ENCODE measurements at places on chromosomes 2 and 18.

- DNase-seq: no peak
These were observed 4.8 kb downstream of the SSB start for GRCh38 chr2:169803480-169803879.

DNA sequence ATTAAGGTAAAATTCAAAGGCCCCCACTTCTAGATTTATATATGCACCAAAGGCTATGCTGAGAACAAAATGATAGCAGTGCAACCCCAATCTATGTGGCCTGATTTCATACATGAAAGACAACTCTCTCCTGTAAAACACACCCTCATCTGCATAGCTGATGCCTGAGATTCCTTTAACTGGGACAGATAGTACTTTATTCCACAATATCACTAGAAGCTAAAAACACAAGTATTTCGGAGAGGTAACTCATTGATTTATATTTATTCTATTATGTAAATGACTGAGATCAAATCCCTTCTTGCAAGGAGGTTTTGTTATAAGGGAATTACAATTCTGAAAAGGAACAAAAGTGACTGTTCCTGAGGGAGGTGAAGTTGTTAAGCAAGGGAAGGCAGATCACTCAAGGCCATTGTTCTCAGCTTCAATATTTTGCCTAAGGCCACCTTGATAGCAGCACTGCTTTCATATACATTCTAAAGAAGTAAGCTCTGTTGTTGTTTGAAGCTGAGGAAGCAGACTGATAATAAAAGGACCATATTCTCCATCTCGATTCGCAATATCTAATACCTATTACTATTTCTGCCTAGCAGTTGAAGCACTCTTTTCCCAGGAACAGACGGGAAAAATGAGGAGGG lies 471.0 kb upstream of the CDH7 start:
- no peak for DNase-seq

GRCh38 chr2:164068063-164068462 lies 332.3 kb upstream of the FIGN start:
- DNase-seq: no peak

DNA sequence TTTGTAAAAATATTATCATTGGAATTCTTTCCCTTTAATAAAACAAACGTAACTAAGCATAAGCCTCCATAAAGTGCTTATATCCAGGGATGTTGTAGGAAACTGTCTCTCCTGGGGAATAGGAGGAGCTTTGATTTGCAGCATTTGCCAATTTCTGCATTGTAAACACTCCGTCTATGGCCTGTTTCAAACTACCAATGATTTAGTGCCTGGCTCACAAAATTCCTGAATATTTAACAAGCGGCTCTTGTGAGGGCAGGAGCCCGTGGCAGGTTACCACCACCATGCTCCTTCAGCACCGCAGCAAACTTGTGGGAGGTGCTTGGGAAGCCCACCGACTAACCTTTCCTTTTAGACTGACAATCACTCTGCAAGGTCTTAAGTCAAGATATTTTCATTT lies 520.3 kb downstream of the SOX11 start:
- DNase-seq: no peak

- DNase-seq: no peak
These were observed 1072.4 kb downstream of the RPIA start for GRCh38 chr2:89763581-89764485.

All from NCI-H2029 treated with DMSO at 0.1 percent for 48 hours (cell line).